ENCODE measurements at places on chromosomes 2 and 18.

GRCh38 chr2:108910541-108911396 lies 78.3 kb downstream of the EDAR start:
- no peaks in the 10 kb centered on the region for H3K4me1 ChIP-seq
- H3K27me3 ChIP-seq, result no peaks in the 10 kb centered on the region
- DNase-seq, result no peak
- no peak overlapping the region for H3K4me3 ChIP-seq
- no peaks in the 10 kb centered on the region for H3K36me3 ChIP-seq
- no peak overlapping the region for H3K27ac ChIP-seq

DNA sequence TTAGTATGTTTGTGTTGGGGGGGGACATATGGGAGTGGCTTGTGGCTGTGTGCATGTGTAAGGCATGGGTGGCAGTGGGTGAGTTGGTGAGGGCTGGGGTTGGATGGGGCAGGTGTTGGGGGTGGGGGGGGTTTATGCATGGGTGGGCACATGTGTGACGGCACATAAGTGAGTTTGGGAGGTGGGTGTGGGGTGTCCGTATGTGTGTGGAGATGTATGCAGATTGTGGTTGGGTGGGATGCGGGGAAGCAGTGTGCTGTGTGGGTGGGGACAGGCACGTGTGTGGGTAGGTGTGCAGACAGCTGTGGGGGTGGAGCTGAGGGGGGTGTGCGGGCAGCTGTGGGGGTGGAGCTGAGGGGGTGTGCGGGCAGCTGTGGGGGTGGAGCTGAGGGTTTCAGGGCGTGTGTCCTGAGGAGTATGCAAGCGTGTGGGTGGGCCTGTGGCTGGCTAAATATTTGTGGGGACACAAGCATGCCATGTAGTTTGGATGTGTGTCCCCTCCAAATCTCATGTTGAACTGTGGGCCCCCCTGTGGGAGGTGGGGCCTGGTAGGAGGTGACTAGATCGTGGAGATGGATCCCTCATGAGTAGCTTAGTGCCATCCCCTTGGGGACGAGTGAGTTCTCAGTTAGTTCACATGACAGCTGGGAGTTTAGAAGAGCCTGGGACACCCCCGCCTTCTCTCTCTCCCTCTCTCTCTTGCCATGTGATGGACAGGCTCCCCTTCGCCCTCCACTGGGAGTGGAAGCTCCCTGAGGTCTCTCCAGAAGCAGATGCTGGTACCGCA lies 59.4 kb downstream of the ANKMY1 start:
- H3K27ac ChIP-seq, result no peak overlapping the region
- no peak overlapping the region for H3K4me3 ChIP-seq
- DNase-seq, result no peak
- H3K4me1 ChIP-seq, result no peaks in the 10 kb centered on the region
- peaks cover 37% of the 10 kb centered on the region for H3K36me3 ChIP-seq
- no peaks in the 10 kb centered on the region for H3K27me3 ChIP-seq

DNA sequence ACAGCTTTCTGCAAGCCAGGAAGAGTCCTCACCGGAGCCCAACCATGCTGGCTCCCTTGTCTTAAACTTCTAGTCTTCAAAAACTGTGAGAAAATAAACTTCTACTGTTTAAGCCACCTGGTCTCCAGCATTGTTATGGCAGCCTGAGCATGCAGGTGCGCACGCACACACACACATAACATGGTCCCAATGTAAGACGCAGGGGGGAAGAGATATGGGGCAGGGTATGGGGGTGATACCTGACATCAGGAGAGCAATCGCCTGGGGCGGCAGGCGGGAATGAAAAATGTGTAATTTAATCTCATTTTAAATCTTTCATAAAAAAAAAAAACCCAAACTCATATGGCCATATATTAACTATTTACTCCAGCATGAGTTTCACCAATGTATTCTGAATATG lies 18.0 kb downstream of the HJURP start:
- DNase-seq, result no peak
- no peak overlapping the region for H3K27ac ChIP-seq
- H3K27me3 ChIP-seq, result no peaks in the 10 kb centered on the region
- H3K36me3 ChIP-seq, result peaks cover 65% of the 10 kb centered on the region
- H3K4me3 ChIP-seq, result no peak overlapping the region

- H3K4me1 ChIP-seq, result no peaks in the 10 kb centered on the region
- no peak overlapping the region for H3K27ac ChIP-seq
- no peak overlapping the region for H3K4me3 ChIP-seq
- DNase-seq, result no peak
- H3K27me3 ChIP-seq, result peaks cover 5% of the 10 kb centered on the region
Measured at GRCh38 chr2:182252534-182252933, 174.3 kb downstream of the PDE1A start.

DNA sequence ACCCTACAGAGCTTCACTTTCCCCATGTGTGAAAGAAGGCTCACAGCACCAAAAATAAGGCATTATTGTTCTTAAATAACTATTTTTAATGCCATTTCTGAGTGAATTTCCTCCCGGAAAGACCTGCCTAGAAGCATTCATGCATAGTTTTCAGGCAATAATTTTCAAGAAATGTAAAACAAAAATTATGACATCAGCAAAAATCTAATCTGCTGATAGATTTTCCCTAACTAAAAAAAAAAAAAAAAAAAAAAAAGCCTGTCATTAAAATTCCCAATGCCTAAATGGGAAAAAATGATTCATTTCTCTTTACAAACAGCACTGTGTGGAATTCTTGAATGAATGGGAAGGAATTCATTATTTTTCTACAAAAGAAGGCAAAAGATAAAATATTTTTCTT lies 35.4 kb downstream of the ABCB11 start:
- H3K27ac ChIP-seq, result no peak overlapping the region
- H3K27me3 ChIP-seq, result no peaks in the 10 kb centered on the region
- DNase-seq, result no peak
- no peaks in the 10 kb centered on the region for H3K36me3 ChIP-seq
- H3K4me1 ChIP-seq, result no peaks in the 10 kb centered on the region
